Activated T-helper 17 cell treated with anti-CD3 and anti-CD28 coated beads, Interleukin-2, amount 50 U/mL, for 72 hours (primary cell): ENCODE measurements at places on chromosomes 1 and 21. TPM values are rescaled to one million over a fixed set of nuclear protein-coding genes. Genes with fewer than 3 reads are reported as not detected.
A peak's percentile ranks its signal among the peaks of the same experiment; 100 is the strongest.

GRCh38 chr1:112878321-112878720 lies 77.7 kb downstream of the SLC16A1 start:
- no peak for ATAC-seq

Gene KIRREL1
- total RNA-seq, result 0.08 TPM

- ATAC-seq, result no peak
These were observed 18.5 kb downstream of the CSTB start for GRCh38 chr21:43757601-43758000.

GRCh38 chr21:28523367-28523766 lies 469.3 kb downstream of the LTN1 start:
- no peak for ATAC-seq

Gene CERS2
- 212 TPM for total RNA-seq

DNA sequence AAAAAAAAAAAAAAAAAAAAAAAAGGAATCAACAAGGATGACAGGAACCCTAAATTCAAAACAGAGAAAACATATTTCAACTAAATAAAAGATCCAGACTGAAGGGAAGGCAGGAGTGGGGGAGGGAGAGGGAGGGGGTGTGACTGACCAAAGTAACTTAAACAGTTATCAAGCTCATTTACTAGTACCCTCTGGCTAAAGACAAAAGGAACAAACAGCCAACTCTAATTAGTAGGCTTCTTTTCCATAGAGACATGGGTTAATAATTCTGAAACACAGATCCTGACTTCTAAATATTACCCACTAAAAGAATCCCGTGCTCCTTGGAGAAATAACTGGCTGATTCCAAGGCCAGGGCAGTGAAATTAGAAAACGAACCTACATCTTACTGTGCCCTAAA lies 23.8 kb downstream of the USP48 start:
- no peak for ATAC-seq

- ATAC-seq, result no peak
These were observed 173.7 kb upstream of the CAMK1G start for GRCh38 chr1:209409780-209410179.

Gene DHRS3
- total RNA-seq, result 97.8 TPM

Gene OR6K6
- not detected for total RNA-seq

Gene ADGRB2
- 0.24 TPM for total RNA-seq

Gene PDZK1IP1
- not detected for total RNA-seq

GRCh38 chr21:15054089-15054488 lies 10.7 kb downstream of the NRIP1 start:
- ATAC-seq, result no peak

DNA sequence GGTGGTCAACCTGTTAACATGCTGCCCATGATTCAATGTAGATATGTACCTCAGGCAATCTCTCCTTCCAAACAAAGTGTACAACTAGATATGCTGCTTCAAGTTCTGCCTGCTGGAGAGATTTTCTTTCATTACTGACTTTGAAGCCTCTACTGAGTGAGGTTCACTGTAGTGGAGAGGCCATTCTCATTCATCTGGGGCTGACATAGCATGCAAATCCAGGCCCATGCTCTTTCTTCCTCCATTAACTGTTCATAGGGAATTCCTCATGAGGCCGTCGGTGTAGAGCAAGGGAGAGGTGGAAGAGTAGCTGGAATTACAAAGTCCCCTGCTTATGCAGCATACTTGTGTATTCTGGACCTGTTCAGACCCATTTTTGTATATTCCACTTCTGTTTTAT lies 38.6 kb downstream of the VANGL2 start:
- ATAC-seq, result no peak

Gene ARMH1
- 10.7 TPM for total RNA-seq

- no peak for ATAC-seq
These were observed 77.8 kb upstream of the C1orf105 start for GRCh38 chr1:172342584-172343239.

GRCh38 chr21:35868005-35868868 lies 192.1 kb downstream of the SETD4 start:
- no peak for ATAC-seq

- ATAC-seq, result no peak
These were observed 100.4 kb downstream of the APP start for GRCh38 chr21:26070121-26070520.

DNA sequence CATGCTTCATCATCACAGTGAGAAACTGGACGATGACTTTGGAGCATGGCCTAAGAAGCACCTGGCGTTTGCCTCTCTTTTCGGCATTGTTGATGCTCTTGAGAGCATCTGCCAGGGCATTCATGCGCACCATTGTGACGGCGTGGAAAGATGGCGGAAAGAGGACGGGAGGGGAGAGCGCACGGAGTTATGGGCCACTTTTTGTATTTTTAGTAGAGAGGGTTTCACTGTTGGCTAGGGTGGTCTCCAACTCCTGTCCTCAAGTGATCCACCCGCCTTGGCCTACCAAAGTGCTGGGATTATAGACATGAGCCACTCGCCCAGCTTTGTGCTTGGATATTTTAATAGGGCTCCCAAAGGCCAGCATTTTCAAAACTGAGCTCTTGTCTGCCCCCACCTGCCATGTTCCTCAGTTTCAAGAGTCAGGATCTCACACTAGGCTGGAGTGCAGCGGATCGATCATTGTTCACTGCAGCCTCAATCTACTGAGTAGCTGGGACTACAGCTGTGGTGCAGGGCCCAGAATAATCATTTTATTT lies 5.3 kb downstream of the RPS8 start:
- ATAC-seq, result no peak

- ATAC-seq, result no peak
These were observed 20.4 kb upstream of the FHAD1 start for GRCh38 chr1:15226388-15227255.

Gene CFAP57
- total RNA-seq, result 0.06 TPM

DNA sequence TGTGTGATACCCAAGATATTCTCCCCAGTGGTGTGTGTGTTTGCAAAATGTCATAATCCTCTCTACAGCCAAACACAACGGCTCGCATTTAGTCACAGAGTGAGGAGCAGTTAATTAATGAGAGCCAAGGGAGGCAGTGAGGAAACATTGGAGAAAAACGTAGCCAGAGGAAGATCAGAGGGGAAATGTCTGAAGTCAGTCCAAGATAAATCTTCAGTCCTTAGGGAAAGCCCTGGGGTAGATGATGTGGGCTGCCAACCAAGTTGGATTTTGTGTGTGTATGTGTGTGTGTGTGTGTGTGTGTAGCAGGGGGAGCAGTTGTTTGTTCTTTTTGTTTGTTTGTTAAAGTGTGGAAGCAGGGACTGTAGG lies 201.0 kb upstream of the PTBP2 start:
- ATAC-seq, result no peak

Gene INSRR
- 0.04 TPM for total RNA-seq

Gene PRKAA2
- 0.19 TPM for total RNA-seq

Gene NPR1
- 0.19 TPM for total RNA-seq

GRCh38 chr1:192669174-192669573 lies 33.2 kb downstream of the RGS13 start:
- ATAC-seq, result peak; percentile 56

Gene DNAJC8
- total RNA-seq, result 102 TPM
